ENCODE measurements at places on chromosomes 4 and X.

GRCh38 chrX:139015627-139016026, 304.1 kb upstream of the FGF13 start:
- DNase-seq, result no peak

DNA sequence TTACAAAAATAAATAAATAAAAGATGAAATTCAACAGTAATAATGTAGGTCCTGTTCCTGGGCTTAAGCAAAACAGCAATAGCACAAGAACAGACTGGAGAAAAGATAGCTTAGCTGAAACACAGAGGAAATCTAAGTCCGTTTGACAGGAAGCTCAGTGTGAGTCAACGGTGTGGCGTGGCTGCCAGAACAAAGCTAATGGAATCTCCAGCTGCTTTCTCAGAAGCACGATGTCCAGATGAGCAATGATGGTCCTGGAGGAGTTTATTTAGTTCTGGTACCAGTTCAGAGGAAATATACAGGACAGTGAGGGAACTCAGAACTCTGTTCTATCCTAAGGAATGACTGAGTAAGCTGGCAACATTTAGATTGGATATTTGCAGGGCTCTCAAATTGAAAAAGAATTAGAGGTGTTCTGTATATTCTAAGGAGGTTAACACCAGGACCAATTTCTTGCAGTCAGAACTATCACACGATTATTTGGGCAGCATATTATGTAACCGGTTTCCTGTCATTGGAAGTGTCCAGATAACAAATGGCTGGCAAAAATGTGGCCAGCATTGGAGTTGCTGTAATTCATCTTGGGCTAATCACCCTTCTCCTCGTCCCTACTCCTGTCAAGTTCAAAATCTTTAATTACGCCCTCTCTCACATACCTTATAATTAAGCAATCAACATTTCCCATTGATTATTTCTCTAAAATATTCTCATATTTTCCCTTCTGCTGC, 12.7 kb downstream of the GAB3 start:
- no peak for DNase-seq

DNA sequence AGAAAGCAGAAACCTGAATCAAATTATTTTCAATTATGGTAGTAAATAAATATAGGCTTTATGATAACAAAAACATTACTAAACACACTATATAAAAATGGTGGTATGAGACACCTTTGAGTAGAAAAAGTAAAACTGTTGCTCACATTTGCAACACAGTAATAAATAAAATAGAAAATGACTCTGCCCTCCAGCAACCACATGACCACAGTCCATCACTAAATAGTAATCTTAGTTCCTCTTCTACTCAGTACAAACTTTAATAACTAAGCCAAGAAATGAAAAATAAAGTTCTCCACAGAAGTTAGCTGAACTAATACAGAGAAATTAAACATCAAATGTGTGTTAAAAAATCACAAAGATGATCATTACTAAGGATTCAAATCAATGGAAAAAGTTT, 108.5 kb downstream of the ADGRA3 start:
- no peak for DNase-seq

GRCh38 chr4:184110452-184111224, 107.0 kb downstream of the ENPP6 start:
- DNase-seq, result no peak

DNA sequence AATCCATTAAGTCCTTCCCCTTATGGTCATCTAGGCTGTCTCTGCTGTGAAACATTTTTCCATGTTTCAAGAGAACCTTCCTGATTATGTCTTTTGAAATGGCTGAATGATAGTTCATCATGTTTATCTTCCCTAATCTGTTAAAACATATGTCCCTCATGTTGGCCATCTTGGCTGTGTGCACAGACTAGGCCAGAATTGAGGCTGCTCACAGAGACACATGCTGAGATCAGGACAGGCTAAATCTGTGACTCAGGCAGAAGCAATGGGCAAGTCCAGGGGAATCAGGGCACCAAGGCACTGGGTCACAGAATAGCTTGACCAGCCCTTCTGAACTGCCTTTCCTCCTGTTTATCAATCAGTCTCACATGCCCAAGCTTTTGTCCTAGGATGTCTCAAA, 78.3 kb downstream of the FHDC1 start:
- no peak for DNase-seq

DNA sequence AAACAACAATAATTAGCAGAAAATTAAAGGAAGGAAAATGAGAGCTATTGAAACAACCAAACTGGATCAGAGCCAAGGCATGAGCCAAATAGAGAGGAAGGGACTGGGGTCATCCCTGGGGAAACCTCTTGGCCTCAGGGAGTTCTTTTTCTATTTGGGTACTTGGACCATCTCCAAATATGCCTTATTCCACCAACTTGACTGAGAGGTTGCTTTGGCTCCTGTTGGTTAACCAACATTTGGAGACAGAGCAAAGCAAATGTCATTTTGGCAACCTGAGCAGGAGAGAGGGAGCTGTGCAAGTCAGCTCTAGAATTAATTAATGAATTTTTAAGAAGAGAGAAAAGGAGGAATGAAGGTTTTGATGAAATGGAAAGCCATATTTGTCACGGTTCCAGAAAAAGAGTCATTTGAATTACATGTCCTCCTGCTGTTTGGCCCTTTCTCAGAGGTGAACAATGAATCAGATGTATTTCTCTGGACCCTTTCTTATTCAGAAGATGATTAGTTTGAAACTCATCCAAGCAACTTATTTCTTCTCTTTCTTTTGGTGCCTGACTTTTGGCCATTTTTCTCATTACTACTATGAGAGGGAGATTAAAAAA, 119.1 kb downstream of the CNKSR2 start:
- DNase-seq, result no peak

- DNase-seq, result no peak
These were observed 13.0 kb downstream of the NSDHL start for GRCh38 chrX:152843852-152844251.

Data from activated CD8-positive, alpha-beta memory T cell treated with anti-CD3 and anti-CD28 coated beads for 1 hour (primary cell).